NCI-H2171 treated with DMSO at 0.1 percent for 48 hours (cell line): ENCODE measurements at places on chromosomes 1 and 21.

DNA sequence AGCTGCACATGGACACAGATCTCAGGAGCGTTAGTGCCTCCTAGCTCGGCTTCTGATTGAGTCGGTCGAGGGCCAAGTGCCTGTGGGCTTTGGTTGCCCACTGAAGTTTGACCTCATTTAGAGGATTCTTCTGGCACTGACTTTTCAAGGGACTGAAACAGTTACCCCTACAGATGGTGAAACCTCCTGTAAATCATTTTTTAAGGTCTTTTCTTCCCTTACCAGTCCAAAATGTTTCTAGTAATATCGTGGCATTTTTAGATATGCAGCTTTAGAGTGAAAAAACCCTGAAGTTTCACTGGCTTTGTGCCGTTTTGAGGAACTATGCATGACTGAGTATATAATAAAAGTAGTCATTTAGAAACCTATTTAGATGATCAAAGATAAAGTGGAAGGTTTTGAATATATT lies 34.7 kb upstream of the L1TD1 start:
- no peak for DNase-seq

DNA sequence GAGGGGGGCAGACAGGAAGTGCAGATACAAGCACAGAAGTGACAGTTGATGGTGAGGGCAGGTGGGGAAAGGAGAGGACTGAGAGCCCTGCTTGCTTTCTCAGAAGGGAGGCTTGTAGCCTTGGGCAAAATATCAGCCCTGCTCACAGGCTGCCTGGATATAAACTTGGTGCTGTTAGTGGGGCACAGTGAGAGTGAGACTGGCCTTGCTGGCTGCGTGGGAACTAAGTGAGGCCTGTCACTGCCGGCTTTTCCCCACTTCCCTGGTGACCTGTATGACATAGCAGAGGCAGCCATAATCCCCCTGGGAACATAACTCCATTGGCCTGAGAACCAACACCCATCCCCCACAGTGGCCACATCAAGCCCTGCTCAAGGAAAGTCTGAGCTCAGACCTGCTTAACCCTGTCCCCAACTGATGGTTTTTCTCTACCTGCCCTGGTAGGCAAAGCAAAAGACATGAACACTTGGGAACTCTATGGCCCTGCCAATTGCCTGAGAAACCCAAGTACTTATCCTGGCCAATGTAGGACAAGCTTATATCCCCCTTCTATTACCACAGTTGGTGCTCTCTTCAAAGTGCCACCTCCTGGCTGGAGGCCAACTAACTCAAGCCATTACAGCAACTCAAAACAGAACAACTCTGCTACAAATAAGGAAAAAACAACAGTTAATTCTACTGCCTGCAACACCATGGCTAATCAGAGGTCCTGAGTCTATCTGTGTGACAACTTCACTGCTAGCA lies 472.7 kb downstream of the PLPP3 start:
- DNase-seq = no peak

DNA sequence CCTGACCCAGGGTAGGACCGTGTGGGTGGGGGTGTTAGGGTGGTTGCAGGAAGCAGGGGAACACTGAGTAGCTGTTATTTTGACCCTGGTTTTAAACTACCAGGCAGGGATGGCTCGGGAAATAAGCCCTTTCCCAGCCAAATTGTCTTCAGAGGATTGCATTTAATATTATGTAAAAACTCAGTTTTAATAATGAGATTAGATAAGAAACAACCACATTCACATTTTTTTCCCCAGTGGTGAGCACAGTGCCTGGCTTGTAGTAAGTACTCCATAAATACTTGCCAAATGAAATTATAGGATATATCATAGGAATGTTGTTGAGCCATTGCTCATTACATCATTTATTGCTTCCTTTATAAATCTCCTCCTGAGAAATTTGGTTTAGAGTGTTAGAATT lies 3.1 kb upstream of the ACP6 start:
- DNase-seq = no peak

DNA sequence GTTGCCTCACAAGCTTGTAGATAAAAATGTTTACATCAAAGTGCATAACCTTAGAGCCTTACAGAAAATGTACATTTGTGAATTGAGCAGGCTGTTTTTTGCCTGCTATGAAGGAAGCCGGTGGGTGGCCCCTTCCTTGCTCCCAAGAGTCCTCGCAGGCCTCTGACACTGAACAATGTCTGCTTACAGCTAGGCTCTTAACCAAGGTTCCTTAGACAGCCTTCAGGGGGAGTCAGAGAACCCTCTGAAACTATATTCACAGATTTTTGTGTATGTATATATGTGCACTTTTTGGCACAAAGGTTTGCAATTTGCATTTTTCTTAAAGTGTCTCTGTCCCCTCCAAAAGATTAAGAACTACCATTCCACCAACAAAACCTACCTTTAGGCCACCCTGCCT lies 282.6 kb downstream of the BARHL2 start:
- DNase-seq = no peak

- no peak for DNase-seq
These were observed 15.4 kb upstream of the ZBTB21 start for GRCh38 chr21:42025376-42026081.

DNA sequence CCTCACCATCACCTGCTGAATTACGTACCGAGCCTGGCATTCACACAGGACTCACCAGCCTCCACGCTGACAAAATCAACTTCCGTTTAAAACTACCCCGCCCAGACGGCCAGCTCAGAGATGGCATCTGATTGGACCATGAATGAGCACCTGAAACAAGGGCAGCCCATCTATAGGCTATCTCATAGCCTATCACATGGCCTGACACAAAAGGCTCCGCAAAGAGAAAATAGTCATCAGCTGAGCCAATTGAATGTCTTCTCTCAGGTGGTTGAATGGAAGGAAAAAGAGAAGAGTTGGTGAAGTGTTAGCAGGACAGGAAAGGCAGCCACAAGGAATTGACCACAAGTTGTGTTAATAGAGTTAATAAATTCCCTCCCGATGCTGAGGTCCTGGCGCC lies 50.6 kb upstream of the ZC3H12A start:
- DNase-seq = no peak

- no peak for DNase-seq
These were observed 44.0 kb downstream of the PLPP3 start for GRCh38 chr1:56535362-56535761.
